ENCODE measurements at places on chromosomes 3 and 15.

- DNase-seq = no peak
Measured at GRCh38 chr3:10521772-10522441, 16.5 kb upstream of the ATP2B2 start.

DNA sequence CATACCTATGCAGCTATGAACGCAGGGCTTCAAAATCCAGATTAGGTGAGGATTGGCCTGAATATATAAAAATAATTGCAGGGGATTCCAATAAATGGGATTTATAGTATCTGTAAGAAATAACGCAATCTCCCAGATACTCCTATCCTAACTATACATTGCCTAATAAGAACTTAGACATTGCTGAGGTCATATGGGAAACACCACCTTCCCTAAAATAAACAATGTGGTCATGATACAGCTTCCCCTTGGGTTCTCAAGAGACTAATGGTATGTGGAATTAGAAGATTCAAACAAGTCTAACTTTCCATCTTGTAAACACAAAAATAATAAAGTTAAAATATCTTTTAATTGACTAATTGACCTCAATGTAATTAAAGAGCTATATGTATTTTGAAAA lies 28.2 kb downstream of the UBE3A start:
- DNase-seq = no peak

DNA sequence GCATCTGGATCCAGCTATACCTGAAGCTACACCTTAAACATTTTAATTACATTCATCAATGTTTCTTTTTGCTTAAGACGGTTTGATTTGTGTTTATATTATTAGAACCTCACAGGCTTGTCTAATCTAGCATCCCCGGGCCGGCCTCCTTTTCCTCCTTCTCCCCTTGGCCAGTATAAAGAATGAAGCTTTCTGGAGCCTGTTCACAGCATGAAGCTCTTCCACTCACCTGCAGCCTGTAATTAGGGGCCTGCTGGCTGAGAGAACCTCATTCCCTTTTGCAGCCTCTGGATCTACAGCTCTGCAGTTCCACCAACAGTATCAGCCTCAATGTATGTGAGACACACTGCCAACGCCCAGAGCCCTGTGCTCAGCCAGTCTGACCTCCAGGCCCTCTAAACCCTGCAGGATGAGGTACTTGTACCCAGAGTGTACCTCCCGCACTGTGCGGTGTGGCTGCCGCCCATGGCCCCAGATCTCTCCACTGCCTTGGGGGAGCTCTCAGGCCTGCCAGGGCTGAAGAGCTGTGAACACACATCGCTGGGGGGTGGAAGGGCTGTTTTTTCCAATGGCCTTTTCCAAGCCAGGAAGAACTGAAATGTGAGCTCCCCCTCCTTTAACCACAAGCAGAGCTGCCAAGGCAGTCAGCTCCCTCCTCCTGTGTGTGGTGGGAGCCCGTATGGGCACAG lies 114.7 kb upstream of the ALDH1A3 start:
- DNase-seq = peak; percentile 23

GRCh38 chr3:196771067-196771466 lies 31.4 kb downstream of the PAK2 start:
- DNase-seq = no peak

GRCh38 chr15:60128000-60128376 lies 123.9 kb downstream of the FOXB1 start:
- no peak for DNase-seq

Measured in NCI-H2107 (cell line).